Breast epithelium (tissue), 4 donors: ENCODE measurements at places on chromosomes 16 and 17. TPM values are rescaled to one million over a fixed set of nuclear protein-coding genes. Genes with fewer than 3 reads are reported as not detected.
A peak's percentile ranks its signal among the peaks of the same experiment; 100 is the strongest.

GRCh38 chr17:16419929-16420271, 4.5 kb downstream of the TRPV2 start:
- no peak for DNase-seq
- no peaks in the 10 kb centered on the region for H3K27me3 ChIP-seq
- H3K4me3 ChIP-seq = no peak overlapping the region
- H3K27ac ChIP-seq = peak overlapping the region; percentile 82

DNA sequence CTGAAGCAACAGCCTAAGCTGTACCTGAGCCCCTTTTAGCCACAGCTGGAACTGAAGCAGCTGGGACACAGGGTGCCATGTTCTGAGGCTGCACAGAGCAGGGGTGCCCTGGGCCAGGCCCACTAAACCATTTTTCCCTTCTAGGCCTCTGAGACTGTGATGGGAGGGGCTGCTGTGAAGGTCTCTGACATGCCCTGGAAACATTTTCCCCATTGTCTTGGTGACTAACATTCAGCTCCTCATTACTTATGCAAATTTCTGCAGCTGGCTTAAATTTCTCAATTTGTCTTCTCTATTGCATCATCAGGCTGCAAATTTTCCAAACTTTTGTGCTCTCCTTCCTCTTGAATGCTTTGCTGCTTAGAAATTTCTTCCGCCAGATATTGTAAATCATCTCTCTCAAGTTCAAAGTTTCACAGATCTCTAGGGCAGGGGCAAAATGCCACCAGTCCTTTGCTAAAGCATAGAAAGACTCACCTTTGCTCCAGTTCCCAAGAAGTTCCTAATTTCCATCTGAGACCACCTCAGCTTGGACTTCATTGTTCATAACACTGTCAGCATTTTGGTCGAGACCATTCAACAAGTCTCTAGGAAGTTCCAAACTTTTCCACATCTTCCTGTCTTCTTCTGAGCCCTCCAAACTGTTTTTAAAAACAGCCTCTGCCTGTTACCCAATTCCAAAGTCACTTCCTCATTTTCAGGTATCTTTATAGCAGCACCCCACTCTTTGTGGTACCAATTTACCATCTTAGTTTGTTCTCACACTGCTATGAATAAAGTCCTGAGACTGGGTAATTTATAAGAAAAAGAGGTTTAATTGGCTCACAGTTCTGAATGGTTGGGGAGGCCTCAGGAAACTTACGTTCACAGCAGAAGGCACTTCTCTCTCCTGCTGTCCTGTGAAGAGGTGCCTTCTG, 49.8 kb downstream of the TMEM100 start:
- no peak overlapping the region for H3K4me3 ChIP-seq
- no peaks in the 10 kb centered on the region for H3K36me3 ChIP-seq
- no peak for DNase-seq
- peak overlapping the region; percentile 80 for H3K27ac ChIP-seq

GRCh38 chr17:9205520-9206409, 184.5 kb downstream of the NTN1 start:
- no peaks in the 10 kb centered on the region for H3K27me3 ChIP-seq
- peak overlapping the region; percentile 3 for H3K4me3 ChIP-seq
- H3K27ac ChIP-seq = no peak overlapping the region
- DNase-seq = no peak
- H3K36me3 ChIP-seq = no peaks in the 10 kb centered on the region
- no peaks in the 10 kb centered on the region for H3K4me1 ChIP-seq

GRCh38 chr17:8649157-8650118, 18.9 kb upstream of the MYH10 start:
- H3K4me1 ChIP-seq = no peaks in the 10 kb centered on the region
- H3K27me3 ChIP-seq = no peaks in the 10 kb centered on the region
- no peak overlapping the region for H3K27ac ChIP-seq
- H3K4me3 ChIP-seq = no peak overlapping the region
- H3K36me3 ChIP-seq = no peaks in the 10 kb centered on the region

GRCh38 chr16:81216114-81216513, 22.4 kb upstream of the BCO1 start:
- no peak overlapping the region for H3K4me3 ChIP-seq
- no peaks in the 10 kb centered on the region for H3K4me1 ChIP-seq
- no peak overlapping the region for H3K27ac ChIP-seq
- no peak for DNase-seq
- H3K36me3 ChIP-seq = no peaks in the 10 kb centered on the region

DNA sequence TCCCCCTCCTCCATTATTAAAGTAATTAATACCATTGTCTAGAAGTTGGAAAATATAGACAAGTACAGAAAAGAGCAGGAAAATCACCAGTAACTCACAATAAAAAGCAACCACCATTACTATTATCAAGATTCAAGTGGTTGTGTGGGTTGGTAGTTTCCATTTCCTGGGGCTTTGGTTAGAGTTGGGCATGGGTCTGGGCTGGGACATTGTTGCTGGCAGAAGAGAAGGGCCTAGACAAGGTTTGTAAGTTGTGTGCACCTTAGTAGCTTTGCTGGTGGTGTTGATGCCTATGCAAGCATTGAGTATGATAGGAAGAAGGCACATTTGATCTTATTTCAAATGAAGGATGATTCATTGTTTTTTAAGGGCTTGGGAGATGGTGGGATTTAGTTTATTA, 25.4 kb upstream of the NFATC3 start:
- H3K4me3 ChIP-seq = no peak overlapping the region
- H3K27me3 ChIP-seq = no peaks in the 10 kb centered on the region
- no peak for DNase-seq
- no peaks in the 10 kb centered on the region for H3K36me3 ChIP-seq
- H3K4me1 ChIP-seq = no peaks in the 10 kb centered on the region

GRCh38 chr17:70138291-70138865, 31.0 kb upstream of the KCNJ2 start:
- no peak for DNase-seq
- H3K36me3 ChIP-seq = no peaks in the 10 kb centered on the region
- H3K27ac ChIP-seq = peak overlapping the region; percentile 92
- H3K4me3 ChIP-seq = no peak overlapping the region
- H3K4me1 ChIP-seq = no peaks in the 10 kb centered on the region
- H3K27me3 ChIP-seq = no peaks in the 10 kb centered on the region

- H3K27me3 ChIP-seq = no peaks in the 10 kb centered on the region
- no peaks in the 10 kb centered on the region for H3K36me3 ChIP-seq
- H3K4me1 ChIP-seq = no peaks in the 10 kb centered on the region
- H3K4me3 ChIP-seq = no peak overlapping the region
- H3K27ac ChIP-seq = no peak overlapping the region
Measured at GRCh38 chr16:68711421-68712139, 25.5 kb upstream of the CDH1 start.

DNA sequence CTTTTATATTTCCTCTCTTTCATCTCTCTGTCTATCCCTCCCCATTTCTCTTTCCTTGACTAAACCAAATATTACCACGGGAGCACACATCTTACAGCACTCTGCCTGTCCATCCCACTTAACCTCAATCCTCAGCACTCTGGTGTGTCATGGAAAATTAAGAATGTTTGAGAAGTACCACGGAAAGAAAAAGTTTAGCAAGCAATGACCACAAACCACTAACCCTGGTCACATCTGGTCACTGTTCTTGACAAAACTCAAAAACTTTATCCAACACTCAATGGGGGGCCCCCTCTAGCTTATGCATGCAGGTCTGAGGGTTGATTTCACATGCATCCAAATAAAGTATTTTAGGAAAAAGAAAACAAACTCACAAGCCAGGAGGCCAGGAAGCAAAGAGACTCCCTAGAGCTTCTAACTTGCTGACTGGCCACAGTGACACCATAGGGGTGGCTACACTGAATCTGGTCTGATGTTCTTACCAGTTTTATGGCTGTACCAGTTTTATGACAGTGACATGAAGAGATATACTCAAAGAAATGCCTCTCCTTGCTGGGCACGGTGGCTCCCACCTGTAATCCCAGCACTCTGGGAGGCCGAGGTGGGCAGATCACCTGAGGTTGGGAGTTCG, 229.2 kb downstream of the STX8 start:
- no peak for DNase-seq
- H3K4me1 ChIP-seq = no peaks in the 10 kb centered on the region
- H3K36me3 ChIP-seq = no peaks in the 10 kb centered on the region
- H3K27ac ChIP-seq = no peak overlapping the region
- H3K27me3 ChIP-seq = no peaks in the 10 kb centered on the region

- H3K36me3 ChIP-seq = no peaks in the 10 kb centered on the region
- no peak overlapping the region for H3K4me3 ChIP-seq
- H3K27me3 ChIP-seq = no peaks in the 10 kb centered on the region
- H3K4me1 ChIP-seq = no peaks in the 10 kb centered on the region
Measured at GRCh38 chr16:57335366-57335765, 23.2 kb upstream of the CCL22 start.

- no peak overlapping the region for H3K27ac ChIP-seq
- no peaks in the 10 kb centered on the region for H3K36me3 ChIP-seq
- no peaks in the 10 kb centered on the region for H3K4me1 ChIP-seq
- no peaks in the 10 kb centered on the region for H3K27me3 ChIP-seq
Measured at GRCh38 chr17:71632328-71632727, 488.5 kb upstream of the SOX9 start.

DNA sequence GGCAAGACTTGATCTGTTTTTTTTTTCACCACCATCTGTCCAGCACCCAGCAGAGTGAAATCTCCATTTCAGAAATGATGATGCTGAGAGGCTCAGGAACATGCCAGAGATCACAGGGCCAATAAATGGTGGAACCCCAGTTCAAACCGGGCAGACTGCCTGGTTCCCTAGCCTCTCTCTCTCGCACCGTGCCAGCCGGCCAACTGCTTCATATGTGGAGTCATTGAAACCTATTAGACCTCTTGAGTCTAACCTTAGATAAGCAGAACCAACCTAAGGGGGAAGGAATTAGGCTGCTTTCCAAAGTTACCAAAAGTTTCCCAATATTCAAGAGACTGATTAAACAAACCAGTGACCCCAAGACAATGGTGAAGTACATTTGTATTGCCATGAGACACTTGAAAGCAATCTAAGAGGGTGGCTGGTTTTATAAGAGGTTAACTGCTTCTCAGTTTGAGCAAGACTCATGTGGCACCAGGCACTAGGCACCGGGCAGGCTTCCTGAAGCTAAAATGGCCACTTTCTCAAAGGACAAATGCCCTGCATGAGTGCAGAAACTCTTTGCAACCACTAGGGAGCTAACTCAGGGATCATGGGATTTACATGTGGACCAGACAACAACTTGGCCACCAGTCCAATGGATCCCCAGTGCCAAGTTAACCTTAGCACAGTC, 18.4 kb downstream of the TOX3 start:
- H3K27me3 ChIP-seq = no peaks in the 10 kb centered on the region
- no peaks in the 10 kb centered on the region for H3K36me3 ChIP-seq
- DNase-seq = no peak
- H3K27ac ChIP-seq = no peak overlapping the region
- no peaks in the 10 kb centered on the region for H3K4me1 ChIP-seq

DNA sequence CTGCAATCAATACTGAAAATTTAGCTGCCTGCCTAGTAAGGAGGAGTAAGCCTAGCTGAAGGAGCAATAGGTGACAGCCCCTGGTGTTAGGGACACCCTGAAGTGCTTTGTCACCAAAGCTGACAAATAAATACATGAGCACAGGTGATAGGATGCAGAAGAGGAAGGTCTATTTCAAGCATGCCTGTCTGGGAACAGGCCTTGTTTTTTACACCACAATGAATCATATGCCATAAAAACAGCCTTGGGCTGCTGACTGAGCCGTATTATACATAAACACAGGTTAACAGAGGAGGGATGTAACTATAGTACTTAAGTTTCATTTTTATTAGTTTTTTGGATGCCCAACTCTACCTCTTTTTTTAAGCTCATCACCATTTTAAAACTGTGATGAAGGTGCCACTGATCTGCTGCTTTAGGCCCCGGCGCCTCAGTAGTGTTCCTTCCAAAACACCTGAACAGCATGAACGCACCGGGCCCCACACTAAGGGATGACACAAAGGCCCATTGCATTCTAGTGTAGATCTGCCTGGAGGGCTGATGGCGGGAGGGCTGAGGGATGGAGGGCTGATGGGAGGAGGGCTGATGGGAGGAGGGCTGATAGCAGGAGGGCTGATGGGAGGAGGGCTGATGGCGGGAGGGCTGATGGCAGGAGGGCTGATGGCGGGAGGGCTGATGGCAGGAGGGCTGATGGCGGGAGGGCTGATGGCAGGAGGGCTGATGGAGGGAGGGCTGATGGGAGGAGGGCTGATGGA, 150.3 kb downstream of the AATF start:
- no peak for DNase-seq
- H3K27ac ChIP-seq = no peak overlapping the region
- H3K4me1 ChIP-seq = no peaks in the 10 kb centered on the region

DNA sequence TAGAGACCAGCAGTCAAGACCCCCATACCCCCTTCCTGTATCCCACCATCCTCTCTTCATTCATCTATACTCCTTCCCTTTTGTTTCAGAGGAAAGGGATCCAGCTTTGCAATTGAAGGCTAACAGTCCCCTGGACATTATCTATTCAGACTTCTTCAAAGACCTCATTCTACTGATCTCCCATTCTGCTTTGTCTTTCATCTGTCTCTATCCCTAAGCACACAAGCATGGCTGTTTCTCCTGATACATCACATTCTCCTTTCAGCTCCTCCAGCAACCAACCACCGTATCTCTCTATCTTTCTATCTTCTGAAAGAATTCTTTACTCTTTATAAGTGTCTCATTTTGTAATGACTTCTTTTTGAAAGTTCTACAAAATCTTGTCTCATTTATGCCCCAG, 9.7 kb upstream of the ARHGAP17 start:
- no peaks in the 10 kb centered on the region for H3K36me3 ChIP-seq
- no peak overlapping the region for H3K27ac ChIP-seq
- no peaks in the 10 kb centered on the region for H3K4me1 ChIP-seq
- no peak for DNase-seq

DNA sequence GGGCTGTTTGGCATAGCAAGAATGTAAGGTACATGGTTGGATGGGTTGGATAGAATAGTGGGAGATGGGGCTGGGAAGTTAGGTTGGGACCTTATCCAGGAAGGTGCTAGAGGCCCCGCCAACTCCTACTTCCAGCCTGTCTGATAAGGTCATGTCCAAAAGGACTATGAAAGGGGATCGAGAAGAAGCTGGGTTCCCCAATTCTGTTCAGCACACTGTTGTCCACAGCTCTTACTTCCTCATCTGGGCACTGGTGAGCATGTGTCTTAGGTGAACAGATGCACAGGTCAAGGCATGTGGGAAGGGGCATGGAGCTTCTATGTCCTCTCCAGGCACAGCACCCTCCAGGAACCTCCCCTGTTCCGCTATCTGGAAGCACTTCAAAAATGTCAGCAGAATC, 5.6 kb upstream of the ULK2 start:
- no peak for DNase-seq
- H3K36me3 ChIP-seq = no peaks in the 10 kb centered on the region
- no peak overlapping the region for H3K4me3 ChIP-seq

The LRRC37A gene
- total RNA-seq = 7.8 TPM

The RNF112 gene
- 2.3 TPM for total RNA-seq

The EVPL gene
- total RNA-seq = 3.9 TPM

The IGF2BP1 gene
- total RNA-seq = not detected

The GLIS2 gene
- 1.5 TPM for total RNA-seq

The SLC5A11 gene
- 1.8 TPM for total RNA-seq

The KRT24 gene
- total RNA-seq = not detected

The TBC1D3I gene
- total RNA-seq = not detected

The NLRC5 gene
- total RNA-seq = 18.4 TPM

The SCNN1B gene
- 3.0 TPM for total RNA-seq
